ENCODE measurements at places on chromosomes 3 and 15.

DNA sequence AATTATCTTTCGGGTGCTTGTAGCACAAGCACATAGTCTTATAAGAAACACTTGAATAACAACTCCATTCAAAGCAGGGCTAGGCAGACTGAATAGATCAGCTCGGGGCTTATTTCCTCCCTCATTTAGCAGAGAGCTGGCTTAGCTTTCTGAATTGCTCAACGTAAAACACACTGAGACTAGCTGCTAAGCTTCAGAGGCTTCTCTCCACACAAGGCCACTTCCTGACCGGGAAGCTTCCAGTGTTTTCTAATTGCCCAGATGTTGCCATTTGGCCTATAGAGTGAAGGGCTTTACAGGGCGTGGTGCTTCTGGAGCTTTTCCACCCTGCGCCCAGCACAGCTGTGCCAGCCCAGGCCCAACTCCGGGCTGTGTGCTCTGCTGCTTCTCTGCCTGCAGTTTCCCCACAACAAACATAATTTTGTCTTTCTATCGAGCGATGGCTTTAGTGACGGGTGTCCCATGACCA lies 16.6 kb downstream of the FAM240A start:
- DNase-seq, result no peak

GRCh38 chr3:150384296-150385212 lies 23.5 kb upstream of the TSC22D2 start:
- DNase-seq, result peak; percentile 73

DNA sequence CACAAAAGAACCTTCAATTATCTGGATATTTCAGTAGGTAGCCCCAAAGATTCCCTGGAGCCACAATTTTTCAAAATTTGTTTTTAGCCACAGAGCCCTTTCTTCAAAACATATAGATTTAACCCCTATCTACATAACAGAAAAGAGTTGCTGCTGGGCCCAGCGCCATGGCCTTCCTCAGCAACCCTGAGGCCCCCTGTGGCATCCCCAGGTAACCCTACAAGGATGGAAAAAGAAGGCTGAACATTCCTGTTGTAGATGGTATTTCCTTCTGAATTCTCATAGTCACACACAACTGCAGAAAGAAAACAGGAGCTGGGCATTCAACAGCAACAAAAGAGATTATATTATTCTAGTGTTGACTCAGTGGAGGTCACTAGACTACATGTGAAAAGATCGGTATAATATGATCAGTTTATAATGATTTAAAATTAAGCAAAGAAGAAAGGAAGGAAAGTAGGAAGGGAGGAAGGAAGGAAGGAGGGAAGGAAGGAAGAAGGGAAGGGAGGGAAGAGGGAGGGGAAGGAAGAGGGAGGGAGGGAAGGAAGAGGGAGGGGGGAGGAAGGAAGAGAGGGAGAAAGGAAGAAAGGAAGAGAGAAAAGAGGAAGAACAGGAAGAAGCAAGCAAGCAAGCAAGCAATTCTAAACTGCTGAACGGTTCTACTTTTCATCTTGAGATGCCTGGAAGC lies 342.5 kb upstream of the NR2F2 start:
- DNase-seq, result no peak

DNA sequence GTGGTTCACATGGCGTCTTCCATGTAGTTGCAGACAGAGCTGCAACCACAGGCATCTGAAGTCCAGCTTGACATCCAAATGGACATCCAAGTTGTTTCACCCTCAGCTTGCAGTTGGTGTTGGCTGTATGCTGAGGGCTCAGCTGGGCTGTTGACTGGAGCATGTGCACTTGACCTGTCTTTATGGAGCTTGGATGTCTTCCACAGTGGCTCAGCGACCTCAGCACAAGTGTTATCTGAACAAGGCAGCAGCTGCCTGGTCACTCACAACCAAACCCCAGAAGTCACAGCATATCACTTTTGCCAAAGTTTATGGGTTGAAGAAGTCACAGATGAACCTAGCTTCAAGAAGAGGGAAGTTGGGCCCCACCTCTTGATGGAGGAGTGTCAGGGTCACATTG lies 92.9 kb downstream of the TPRA1 start:
- no peak for DNase-seq

DNA sequence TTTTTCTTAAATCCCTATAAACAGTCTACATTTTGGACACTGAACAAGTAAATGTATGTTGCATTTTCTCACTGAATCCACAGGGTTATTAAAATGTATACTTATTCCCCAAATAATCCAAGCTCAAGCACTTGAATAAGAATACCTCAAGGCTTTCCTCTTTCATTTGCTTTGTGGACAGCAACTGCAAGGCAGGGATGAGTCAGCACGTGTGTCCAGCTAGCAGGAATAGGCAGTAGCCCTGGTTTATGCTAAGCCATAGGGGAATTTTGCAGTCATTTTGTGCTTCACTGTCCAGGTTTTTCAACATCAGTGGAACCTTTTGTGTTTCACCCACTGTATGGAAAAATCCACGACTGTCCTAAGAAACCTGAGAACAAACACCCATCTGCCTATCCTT lies 96.7 kb upstream of the KCNMB2 start:
- no peak for DNase-seq

GRCh38 chr15:25989327-25989726 lies 126.2 kb upstream of the ATP10A start:
- no peak for DNase-seq
